Large intestine (tissue), 12 donors: ENCODE measurements at places on chromosomes 3 and 15.

- no peak for DNase-seq
- no peak overlapping the region for H3K27ac ChIP-seq
- peaks cover 40% of the 10 kb centered on the region for H3K36me3 ChIP-seq
- no peaks in the 10 kb centered on the region for H3K4me1 ChIP-seq
- no peaks in the 10 kb centered on the region for H3K27me3 ChIP-seq
These were observed 39.2 kb downstream of the SLC24A1 start for GRCh38 chr15:65660927-65661326.

DNA sequence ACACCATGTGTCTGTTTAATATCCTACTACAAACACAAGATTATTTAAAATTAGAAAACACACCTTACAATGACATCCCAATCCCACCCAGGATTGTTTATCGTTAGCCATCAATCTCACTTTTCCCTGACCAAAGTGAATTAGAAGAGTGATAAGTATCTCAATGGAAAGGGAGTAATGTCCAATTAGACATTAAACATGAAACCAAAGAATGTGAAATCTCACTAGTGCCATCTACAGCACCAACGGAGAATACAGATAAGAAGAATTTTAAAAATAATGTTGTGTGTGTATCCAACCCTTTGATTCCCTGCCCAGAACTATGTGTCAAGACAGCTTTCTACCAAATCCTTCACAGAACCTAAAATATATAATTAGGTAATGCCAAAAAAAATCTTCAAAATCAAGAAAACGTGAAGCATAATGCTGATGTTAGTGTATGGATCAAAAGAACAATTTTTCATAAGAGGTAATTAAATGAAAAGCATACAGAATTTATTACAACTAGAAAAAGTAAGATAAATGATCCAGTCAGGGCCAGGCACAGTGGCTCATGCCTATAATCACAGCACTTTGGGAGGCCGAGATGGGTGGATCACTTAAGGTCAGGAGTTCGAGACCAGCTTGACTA is 64.2 kb downstream of the SCAPER start:
- H3K27me3 ChIP-seq = no peaks in the 10 kb centered on the region
- no peaks in the 10 kb centered on the region for H3K4me1 ChIP-seq
- peak; percentile 24 for DNase-seq
- no peak overlapping the region for H3K27ac ChIP-seq

DNA sequence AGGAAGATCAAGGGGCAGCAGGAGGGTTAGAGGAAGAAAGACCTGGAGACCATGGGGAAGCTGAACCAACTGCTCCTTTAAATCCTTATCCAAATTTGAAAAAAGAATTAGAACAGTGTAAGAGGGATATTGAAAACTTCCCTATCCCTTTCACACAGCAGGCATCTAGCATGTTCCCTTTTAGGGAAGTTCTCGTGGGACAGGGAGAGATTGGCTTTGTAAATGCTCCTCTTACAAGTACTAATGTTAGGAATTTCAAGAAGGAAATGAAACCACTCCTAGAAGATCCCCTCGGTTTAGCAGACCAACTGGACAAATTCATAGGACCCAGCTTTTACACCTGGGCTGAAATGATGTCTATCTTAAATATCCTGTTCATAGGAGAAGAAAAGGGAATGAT is 41.5 kb downstream of the PPCDC start:
- H3K27ac ChIP-seq = peak overlapping the region; percentile 86
- DNase-seq = no peak

DNA sequence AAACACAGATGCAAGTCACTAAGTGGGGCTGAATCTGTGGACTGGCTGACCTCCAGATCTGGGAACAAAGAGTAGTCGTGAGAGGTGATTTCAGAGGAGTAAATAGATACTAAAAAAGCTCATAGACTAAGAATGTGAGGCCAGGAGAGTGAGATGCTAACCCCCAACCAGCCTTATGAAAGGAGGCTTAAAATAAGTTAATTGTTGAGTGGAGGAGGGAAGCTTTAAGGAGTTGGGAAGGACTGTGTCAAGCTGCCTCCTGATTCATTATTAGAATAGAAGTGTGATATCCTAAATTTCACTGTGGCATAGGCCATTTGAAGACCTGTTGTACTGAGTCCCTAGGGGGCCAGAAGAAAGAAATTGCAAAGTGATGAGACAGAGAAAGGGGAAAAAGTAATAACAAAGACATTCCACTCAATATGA is 107.6 kb downstream of the RBPMS2 start:
- no peak for DNase-seq
- H3K27me3 ChIP-seq = no peaks in the 10 kb centered on the region
- H3K4me1 ChIP-seq = peaks cover 3% of the 10 kb centered on the region
- no peak overlapping the region for H3K4me3 ChIP-seq
- H3K36me3 ChIP-seq = peaks cover 3% of the 10 kb centered on the region
- H3K27ac ChIP-seq = no peak overlapping the region
